ENCODE measurements at places on chromosomes 5 and 9.

DNA sequence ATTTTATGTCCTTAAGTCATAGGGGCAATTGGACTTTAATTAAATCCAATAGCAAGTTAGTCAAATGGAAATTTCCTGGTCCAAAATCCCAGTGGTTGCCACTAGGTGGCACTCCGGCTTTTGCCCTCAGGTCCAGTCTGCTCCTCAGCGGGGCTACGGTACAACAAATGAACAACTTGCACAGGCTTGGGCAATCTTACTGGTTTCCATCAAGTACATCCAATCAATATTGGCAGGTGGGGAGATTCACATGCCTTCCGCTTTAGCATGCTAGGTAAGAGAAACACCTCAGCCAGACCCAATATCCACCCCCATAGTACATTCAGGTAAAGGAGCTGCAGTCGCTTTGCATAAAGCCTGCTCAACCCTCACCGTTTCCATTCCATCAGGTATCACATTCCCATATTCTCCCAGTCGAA lies 6.3 kb upstream of the MXD3 start:
- DNase-seq = peak; percentile 71

- DNase-seq = no peak
Observed at GRCh38 chr5:55063899-55064298, 38.5 kb upstream of the GZMA start.

DNA sequence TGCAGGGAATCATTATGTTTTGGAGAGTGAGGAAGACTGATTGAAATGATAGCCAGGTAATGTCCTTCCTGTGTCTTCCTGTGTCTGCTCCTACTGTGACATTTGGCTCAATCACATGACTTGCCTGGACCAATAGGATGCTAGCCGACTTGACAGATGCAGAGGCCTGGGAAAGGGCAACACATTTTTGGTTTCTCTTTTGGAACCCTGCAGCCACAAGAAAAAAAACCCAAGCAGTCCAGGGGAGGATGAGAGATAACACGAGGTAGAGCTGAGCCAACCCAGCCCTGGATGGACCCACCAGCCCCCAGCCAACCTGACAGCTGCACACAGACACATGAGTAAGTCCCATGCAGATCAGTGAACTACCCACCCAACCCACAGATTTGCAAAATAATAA lies 256.1 kb upstream of the SMARCA2 start:
- DNase-seq = no peak

DNA sequence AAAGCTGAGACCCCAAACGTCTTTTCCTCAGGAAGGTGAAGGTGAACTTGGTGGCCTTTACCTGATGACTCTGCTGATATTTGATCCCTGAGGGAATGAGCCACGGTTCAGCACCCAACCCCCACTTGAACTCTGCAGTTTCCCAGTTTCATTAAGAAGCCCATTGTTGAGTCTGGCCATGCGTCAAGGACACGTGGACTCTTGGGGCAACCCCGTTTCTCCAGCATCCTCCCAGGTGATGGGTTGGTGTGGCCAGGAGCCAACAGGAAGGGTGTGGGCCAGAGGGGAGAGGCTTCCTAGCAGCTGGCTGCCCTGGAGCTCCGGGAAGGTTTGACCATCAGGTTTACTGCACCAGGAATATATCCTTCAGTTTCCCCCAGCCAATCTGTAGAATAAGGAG lies 59.5 kb upstream of the GNE start:
- no peak for DNase-seq

DNA sequence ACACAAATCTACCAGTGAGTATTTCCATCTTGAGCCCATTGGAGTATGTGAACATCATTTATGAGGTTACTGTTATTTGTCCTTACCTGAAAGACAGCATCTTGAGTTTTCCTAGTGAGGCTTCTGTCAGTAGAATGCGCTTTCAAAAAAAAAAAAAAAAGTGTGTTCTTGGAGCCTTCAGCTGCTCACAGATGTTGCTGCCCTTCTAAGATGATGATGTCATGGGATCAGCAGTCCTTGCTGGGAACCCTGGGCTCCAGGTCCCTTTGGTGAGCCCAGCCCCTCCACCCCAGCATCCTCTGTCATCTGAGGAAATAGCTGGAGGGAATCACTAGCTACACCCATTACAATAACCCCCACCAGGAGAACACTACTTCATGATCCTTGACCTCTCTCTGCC lies 83.3 kb downstream of the ATPSCKMT start:
- DNase-seq = no peak

GRCh38 chr5:169650701-169651331 lies 13.7 kb downstream of the DOCK2 start:
- DNase-seq = no peak

DNA sequence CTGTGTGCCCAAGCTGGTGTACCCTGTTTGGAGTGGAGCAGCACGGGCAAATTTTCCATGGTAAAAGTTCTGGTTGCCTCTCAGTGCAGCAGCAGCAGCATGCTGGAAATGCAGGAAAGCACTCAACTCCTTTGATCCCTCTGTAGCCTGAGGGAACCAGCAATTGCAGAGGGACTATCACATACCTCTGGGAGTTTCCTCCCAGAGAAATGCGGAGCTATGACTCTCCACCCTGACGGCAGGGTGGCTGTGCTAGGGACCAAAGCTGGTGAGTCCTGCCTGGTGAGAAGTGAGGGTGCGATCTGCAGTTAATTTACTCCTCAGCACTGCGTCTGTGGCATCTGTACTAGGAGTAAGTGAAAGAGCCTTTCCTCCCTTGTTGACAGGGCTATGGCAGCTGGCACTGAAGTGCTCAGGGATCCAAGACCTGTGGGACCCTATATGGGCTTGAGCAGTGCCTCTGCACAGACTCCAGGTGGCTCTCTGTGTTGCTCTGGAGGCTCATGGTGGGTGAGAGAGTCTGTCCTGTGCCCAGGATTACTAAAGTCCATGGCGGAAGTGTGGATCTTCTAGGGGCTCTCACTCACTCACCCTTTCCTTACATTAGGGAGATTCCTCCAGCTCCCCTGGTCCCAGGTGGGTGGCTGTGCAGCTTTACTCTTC lies 601.2 kb upstream of the TYRP1 start:
- DNase-seq = no peak

GRCh38 chr9:73216100-73216499 lies 64.4 kb downstream of the ANXA1 start:
- DNase-seq = no peak

GRCh38 chr5:61329550-61330128 lies 2.4 kb upstream of the ZSWIM6 start:
- no peak for DNase-seq

DNA sequence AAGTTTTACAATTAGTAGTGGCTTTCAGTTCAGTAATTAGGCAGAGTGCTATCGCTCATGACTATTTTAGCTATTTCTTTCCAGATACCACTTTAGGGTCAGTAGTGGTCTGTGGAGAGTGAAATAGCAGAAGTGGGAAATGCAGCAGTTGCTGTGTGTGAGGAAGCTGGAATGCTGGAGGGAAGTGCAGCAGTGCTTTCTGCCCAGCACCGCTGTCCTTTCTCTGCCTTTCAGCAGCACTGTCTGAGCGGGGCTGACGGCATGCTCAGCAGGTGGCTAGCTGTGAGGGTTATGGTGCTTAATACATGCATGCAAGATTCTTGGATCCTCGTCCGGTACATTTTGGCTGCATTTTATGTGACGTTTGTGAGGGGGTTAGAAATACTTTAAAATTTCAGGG lies 213.9 kb downstream of the PBX3 start:
- no peak for DNase-seq

GRCh38 chr9:113886933-113887332 lies 10.8 kb downstream of the ZNF618 start:
- DNase-seq = no peak

DNA sequence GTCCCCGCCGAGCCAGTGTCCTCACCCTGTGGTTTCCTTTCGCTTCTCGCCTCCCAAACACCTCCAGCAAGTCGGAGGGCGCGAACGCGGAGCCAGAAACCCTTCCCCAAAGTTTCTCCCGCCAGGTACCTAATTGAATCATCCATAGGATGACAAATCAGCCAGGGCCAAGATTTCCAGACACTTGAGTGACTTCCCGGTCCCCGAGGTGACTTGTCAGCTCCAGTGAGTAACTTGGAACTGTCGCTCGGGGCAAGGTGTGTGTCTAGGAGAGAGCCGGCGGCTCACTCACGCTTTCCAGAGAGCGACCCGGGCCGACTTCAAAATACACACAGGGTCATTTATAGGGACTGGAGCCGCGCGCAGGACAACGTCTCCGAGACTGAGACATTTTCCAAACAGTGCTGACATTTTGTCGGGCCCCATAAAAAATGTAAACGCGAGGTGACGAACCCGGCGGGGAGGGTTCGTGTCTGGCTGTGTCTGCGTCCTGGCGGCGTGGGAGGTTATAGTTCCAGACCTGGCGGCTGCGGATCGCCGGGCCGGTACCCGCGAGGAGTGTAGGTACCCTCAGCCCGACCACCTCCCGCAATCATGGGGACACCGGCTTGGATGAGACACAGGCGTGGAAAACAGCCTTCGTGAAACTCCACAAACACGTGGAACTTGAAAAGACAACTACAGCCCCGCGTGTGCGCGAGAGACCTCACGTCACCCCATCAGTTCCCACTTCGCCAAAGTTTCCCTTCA lies 1.4 kb downstream of the GLIS3 start:
- peak; percentile 22 for DNase-seq

DNA sequence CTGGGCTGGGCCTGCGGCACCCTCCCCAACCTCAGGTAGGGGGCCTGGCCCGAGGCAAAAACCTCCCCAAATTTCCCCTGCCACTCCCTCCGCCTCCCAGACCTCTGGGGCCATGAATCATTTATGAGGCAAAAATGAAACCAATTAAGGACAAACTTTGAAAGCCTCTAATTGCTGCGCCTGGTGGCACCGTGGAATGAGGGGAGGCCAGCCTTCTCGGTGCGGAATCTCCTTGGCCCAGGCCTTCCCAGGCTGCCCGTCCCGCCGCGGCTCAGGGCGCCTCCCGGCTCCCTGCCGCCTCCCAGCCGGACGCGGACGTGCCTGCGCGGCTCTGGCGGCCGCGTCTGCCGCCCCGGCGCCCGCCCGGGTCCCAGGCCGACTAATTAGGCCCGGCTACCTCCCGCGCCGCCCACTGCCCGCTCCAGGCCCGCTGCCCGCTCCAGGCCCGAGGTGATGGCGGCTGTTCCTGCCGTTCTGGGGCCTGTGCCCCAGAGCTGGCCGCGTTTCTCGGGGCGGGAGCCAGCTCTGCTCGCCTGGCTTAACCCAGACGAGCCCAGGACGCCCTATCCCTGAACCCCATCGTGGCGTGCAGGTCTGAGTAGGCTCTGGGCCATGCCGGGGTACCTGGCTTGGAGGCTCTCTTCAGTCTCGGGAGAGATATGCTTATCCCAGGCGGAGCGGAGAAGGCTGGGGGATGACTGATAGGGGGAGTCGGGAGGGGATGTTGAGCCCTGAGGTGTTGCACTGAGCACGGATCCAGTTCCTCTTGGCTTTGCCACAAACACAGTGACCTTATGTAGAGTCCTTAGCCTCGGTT lies 20.1 kb downstream of the CXXC5 start:
- DNase-seq = no peak

- DNase-seq = no peak
Observed at GRCh38 chr9:5562806-5563416, 52.6 kb downstream of the PDCD1LG2 start.

DNA sequence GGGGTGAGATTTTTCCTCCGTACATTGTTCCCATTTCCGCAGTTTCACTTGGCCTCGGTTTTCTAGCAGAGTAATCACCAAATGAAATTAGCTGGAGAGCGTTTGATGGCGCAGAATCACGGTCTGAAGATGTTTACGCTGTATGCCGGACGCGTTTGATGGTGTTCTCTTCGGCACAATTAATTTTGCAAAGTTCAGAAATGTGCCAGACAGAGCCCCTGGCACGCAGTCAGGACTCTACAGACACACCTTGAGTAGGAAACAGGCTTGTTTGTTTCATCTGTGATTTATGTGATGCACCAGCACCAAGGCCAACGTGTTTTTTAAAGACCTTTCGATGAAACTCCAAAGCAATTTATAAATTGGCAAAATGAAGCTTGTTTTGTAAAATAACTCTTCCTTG lies 863 bp upstream of the LIFR start:
- DNase-seq = no peak

Measured in stimulated activated CD4-positive, alpha-beta T cell treated with anti-CD3 and anti-CD28 coated beads, Interleukin-12 subunit alpha, Interleukin-12 subunit beta, amount 100 ng/mL, for 24 hours (primary cell).